ENCODE measurements at places on chromosomes 11 and 22.

DNA sequence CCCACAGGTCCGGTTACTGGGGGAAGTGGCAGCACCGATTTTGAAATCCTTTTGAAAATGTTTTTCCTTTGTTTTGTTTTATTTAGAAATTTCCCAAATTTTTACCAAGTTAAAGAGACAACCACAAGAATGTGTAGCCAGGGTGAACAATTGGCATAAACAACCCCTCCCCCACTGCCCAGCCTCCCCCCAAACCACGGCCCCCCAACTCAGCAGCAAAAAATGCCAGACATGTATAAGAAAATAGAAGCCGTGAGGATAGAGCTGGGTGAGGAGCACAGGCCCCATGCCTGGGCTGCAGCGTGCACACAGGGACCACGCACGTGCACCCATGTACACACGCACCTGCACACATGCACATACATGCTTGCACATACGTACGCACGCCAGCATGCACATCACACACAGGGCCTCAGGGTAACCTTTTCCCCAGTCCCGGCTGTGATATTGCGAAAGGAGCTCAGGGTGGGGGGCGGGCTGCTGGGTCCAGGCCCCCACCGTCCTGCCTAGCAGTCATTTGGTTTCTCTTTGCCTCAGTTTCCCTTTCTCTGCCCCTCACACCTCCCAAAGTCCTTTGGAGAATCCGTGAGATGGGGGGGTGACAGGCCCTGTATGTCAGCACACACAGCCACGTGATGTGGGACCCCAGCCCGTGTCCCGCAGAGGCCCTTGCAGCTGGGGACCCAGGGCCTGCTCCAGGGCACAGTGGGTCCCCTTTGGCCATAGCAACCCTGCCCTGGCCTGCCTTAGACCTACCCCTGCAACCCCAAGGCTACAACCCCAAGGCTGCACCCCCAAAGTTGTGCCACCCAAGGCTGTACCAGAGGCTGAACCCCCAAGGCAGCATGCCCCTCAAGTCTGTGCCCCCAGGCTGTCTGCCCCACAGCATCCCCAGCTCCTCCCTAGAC lies 42.9 kb downstream of the IGF2 start:
- DNase-seq: peak; percentile 24

- no peak for DNase-seq
Observed at GRCh38 chr11:69818231-69818602, 999 bp downstream of the FGF3 start.

DNA sequence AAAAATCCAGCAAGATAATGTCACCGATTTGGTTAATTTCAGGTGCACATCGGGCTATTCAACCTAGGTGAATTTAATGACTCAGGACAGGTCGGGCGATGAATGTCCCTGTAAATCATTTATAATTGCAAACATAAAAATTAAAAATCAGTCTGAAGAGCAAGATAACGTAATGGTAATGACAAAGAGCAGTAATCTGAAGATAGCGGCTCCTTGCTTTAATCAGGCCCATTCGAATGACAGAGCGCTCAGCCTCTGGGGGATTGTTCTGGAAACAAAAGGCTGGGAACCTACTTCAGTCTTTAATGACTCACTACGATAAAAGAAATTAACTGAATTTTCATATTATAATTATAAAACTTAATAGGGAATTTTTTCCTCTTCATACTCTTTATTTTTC lies 61.3 kb downstream of the RCN1 start:
- DNase-seq: no peak

DNA sequence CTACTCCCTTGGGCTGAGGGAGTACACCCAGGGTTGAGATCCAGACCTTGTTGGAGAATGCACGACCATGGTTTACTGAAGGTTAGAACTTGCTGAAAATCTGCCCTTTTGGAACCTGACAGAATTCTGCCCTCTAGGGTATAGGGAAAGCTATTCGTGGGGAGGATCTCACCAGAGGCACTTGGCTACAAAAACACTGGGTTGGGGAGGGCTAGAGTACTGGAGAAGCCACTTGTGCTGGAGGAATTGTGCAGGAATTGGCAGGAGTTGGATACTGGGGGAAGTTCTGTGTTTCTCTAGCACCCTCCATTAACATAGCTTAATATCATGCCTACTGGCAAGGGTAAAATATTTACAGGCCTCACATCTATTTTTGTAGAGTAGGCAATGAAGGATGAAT lies 55.8 kb downstream of the PPME1 start:
- DNase-seq: no peak
